Nucleus accumbens (tissue), 56 donors: ENCODE measurements at places on chromosomes 7 and 10.

DNA sequence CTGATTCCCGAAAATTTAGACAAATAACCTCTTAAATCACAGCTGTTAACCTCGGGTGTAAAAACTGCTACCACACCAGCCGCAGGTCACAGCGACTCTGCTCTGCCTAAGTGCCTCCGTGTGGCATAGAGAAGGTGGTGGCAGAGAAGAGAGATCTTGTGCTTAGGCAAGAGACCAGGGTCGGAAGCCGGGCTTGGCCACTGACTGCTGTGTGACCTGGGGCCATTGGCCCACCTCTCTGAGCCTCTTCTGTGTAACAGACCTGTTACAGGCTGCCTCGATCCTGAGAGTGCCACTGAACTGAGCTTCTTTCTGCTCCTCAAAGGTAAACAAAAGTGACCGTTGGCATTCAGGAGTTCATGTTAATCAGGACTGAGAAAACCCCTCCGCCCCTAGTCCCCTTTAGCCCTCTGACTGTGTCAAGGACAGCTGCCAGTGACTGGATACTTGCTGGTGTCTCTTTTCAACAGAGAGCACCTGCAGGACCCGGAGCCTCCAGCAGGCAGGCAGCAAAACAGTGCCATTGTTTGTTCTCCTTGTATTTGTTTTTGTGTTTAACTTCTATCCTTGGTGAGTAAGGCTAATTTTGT lies 36.5 kb downstream of the ZMIZ1 start:
- no peak for DNase-seq

DNA sequence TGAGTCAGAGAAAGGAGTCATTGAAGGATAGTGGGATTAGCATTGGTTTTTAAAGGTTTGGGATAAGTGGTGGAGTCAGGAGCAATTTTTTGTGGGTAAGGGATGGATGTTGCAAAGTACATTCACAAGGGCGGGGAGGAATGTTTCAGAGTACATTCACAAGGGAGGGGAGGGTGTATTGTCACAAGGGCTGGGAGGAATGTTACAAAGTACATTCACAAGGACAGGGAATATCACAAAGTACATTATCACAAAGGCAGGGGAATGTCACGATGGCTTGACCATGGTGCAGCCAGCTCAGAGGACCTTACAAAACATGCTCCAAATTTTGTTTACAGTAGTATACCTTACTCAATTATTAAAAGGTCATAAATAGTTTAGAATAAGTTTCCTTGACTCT lies 30.3 kb downstream of the C1GALT1 start:
- DNase-seq: no peak

GRCh38 chr7:90262438-90262837 lies 17.5 kb downstream of the CFAP69 start:
- no peak for DNase-seq

DNA sequence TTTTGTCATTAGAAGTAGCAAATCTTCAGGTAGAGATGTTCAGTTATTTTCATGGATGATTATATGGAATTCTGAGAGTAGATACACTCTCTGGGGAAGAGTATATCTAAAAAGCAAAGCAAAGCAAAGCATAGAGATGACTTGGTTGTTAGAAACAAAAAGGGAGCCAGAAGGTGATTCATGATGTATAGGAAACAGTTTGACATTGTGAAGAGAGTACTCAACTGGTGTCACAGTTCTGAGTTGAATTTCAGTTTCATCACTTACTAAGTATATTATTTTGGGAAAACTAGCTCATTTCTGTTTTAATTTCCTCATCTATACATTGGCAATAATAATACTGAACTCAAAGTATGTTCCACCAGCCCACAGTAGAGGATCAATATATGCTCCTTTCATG lies 86.8 kb downstream of the SEMA3C start:
- no peak for DNase-seq

DNA sequence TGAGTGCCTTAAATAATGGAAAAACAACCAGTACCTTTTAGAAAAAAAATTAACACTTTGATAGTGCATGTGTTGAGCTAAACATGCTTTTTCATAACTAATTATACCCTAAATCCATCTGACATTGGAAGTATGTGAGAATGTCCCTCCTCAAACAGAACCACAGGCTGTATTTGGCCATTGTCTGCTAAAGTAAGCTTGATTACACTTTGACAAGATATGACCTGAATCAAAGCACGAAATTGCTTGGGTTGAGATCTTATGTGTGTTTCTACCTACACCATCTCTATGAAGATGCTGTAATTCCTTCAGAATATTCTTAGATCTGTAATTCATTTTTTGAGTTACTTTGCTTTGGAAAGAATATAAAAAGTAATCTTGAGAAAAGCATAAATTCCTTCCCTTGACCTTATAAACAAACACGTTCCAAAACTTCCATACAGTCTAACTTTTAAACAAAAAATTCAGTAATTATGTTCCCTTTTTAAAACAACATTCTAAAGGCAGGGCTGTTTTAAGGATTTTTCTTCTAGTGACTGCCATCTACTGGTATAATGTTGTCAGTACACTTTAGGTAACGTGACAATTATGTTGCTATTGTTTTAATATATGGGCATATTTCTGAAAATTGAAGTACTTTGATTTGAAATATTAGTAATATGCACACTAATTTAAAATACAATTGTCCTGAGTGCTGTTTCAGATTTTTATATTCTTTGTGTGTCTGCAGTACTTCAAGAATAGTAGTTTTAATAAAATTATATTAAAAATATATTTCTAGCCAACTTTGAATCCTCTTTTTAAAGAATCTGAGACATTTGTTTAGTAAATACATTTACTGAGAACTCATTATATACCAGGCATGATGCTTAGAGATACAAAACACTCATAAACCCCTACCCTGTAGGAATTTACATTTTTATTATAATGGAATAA lies 20.9 kb downstream of the CD36 start:
- DNase-seq: no peak

DNA sequence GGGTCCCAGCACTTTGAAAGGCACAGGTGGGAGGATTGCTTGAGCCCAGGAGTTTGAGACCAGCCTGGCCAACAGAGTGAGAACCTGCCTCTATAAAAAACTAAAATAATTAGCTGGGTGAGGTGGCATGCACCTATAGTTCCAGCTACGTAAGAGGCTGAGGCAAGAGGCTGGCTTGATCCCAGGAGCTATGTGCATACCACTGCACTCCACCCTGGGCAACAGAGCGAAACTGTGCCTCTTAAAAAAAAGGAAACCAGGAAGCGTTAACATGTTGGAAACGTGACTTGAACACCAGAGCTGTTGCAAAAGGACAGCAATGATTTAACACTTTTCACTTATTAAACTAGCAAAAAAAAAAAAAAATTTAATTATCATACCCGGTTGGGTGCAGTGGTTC lies 12.6 kb downstream of the BAZ1B start:
- DNase-seq: no peak

DNA sequence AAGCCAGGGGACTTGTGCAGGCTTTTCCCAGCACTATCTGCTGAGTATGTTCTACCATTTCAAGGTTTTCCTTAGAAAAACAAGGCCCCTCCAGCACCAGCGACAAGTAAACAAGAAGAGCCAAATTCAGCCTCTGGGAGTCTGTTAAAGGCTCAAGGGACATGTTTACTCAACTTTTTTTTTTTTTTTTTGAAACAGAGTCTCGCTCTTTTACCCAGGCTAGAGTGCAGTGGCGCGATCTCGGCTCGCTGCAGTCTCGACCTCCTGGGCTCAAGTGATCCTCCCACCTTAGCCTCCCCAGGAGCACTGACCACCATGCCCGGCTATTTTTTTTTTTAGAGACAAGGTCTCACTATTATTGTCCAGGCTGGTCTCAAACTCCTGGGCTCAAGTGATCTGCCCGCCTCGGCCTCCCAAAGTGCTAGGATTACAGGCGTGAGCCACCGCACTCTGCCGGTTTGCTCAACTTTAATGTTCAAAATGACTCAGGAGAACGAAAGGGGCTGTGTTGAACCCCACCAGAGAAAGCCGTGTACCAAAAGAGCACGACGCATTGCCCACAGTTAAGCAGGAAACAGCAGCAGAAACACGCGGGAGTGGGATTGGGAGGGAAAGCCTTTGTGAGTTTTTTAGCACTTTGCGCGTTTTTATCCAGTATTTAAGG lies 772 bp downstream of the PRDX3 start:
- DNase-seq: no peak

- DNase-seq: no peak
Observed at GRCh38 chr7:81441750-81442149, 328.1 kb downstream of the HGF start.

- no peak for DNase-seq
Observed at GRCh38 chr7:64877714-64878610, 25.1 kb upstream of the ZNF273 start.

DNA sequence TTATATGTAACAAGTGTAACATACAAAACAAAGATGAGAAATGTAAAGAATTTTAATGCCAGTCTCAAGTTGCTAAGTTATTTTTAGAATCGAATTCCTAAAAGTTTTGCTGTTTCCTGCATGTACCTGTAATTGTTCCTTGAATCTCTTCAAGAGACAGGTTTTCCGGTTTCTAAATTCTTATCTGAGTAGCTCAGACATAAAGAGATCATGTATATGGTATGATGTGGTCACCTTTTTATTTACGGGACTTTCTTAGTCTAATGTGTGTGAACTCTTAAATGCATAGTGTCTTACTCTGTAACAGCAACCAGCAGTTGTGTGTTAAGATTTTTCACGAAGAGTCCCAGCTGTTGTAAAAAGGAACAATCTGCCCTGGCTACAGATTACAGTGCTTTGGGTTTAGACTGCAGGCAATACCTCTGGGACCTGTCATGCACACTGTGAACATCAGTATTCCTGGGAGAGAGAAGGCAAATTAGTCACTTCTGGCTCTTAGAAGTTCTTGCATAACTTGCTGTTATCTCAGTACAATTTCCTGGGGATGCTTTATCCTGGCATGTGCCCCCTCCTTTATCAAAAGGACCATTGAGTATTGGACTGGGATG lies 263.4 kb downstream of the BICC1 start:
- DNase-seq: no peak

- no peak for DNase-seq
Observed at GRCh38 chr7:133364959-133365690, 112.2 kb downstream of the EXOC4 start.

- DNase-seq: no peak
Observed at GRCh38 chr10:112790030-112790429, 160.0 kb upstream of the TCF7L2 start.

GRCh38 chr7:72430531-72430930 lies 18.4 kb upstream of the CALN1 start:
- DNase-seq: no peak

DNA sequence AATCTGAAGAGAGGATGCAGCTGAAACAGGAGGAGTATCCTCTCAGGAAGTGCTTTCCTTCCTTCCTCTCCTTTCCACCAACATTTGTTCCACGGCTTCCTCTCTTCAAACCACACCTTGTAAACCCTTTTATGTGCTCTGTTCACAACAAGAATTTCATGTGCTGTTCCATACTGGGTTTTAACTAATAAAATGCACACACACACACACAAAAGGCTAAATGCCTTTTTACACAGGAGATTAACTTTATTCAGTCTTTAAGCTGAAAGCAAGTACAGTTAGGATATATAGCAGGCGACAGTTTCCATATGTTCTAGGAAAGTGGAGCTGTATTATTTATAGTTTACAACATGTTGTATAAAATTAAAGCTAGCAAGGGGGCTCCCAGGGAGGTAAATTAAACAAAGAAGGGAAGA lies 106.7 kb downstream of the REEP3 start:
- DNase-seq: no peak

- no peak for DNase-seq
Observed at GRCh38 chr10:24848195-24848594, 104.2 kb downstream of the PRTFDC1 start.

DNA sequence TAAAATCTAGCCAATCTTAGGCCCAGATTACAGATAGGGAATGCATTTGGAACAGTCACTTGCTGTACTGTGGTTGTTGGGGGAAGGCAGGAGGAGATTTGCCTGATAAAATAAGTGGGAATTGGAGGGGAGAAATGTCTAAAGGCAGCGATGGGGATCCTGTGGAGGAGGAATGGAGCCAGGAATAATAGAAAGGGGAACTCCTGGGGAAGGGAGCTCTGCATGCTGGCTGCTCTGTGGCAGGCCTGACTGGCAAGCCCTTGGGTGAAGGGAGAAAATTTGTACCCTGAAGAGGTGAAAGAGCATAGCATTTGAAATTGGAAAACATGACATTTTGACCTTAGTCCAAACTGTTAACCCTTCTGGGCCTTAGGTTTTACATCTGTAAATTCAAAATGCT lies 13.7 kb downstream of the MMP21 start:
- DNase-seq: no peak

DNA sequence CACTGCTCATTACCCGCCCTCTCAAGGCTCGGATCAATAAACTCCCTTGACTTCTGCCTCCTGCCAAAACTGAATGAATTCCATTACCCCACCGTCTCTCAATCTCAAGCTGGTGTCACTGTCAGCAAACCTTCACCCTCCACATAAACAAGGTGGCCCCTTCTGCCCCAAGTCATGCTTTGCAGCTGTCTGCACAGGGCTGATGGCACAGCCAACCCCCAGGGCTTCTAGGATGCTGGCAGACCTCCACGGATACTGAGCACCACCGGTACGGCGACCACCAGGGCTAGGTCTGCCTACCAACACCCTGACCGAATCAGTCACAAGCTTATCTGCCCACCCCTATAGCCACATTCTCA lies 46.1 kb downstream of the PARD3 start:
- DNase-seq: no peak

GRCh38 chr10:87716348-87716670 lies 56.6 kb downstream of the PAPSS2 start:
- no peak for DNase-seq

GRCh38 chr7:3267966-3268690 lies 32.9 kb upstream of the SDK1 start:
- no peak for DNase-seq

- peak; percentile 50 for DNase-seq
Observed at GRCh38 chr10:75294518-75294865, 58.7 kb upstream of the COMTD1 start.

- no peak for DNase-seq
Observed at GRCh38 chr7:98724591-98724990, 107.5 kb downstream of the NPTX2 start.

GRCh38 chr10:114932945-114933344 lies 5.0 kb upstream of the TRUB1 start:
- no peak for DNase-seq

DNA sequence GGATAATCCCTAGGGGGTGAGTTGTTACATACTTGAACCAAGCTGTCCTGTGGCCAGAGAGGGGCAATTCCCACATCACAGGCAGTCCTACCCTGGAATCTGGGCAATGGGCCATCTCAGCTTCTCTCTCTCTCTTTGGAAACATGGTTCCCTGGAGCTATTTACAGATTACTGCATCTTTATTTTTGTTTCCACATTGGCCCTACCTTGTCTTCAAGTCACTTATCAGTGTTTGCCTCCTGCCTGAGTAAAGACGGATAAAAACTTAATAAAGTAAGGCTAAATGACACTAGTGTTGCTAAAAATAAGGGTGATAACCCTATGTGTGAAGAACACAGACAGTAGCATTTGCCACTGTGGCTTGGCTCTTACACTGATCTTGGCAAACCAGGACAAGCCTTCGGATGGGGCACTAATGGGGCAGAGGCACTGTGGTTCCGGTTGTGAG lies 228.2 kb downstream of the GFRA1 start:
- no peak for DNase-seq

- no peak for DNase-seq
Observed at GRCh38 chr10:45514291-45515270, 140.6 kb downstream of the ALOX5 start.

- no peak for DNase-seq
Observed at GRCh38 chr10:5609952-5610616, 56.3 kb downstream of the ASB13 start.
